Endothelial cell of umbilical vein (primary cell): ENCODE measurements at places on chromosomes 4 and X. TPM values are rescaled to one million over a fixed set of nuclear protein-coding genes. Genes with fewer than 3 reads are reported as not detected.

- no peak for DNase-seq
Measured at GRCh38 chr4:184674011-184674410, 24.5 kb downstream of the PRIMPOL start.

DNA sequence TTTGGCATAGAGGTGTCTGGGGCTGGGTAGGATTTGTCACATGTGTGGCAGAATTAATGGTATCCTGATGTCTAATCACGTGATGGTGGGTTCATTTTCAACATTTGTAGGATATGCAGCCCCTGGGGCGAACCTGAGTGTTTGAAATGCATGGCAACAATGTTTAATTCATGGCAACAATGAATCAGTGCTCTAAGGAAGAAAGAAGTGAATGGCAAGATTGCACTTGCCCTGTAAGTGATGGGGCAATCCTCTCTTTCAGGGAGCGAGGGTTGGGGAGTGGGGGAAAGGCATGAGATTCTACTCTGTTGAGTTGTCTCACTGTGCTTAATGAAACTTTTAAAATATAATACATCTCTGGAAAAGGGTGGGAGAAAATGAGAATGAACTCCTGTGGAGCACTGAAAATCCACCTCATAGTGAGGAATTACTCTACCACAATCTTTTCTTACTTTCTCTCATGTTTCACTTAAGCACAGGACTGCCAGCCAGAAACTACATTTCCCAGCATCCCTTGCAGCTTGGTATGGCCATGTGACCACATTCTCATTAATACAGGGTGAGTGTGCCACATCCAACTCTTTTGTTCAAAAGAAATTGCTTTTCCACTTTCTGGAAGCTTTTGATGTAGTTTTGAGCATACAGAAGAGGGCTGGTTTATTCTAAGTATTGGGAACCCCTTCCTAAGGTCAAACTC is 64.0 kb upstream of the PGM2 start:
- peak; percentile 35 for DNase-seq

DNA sequence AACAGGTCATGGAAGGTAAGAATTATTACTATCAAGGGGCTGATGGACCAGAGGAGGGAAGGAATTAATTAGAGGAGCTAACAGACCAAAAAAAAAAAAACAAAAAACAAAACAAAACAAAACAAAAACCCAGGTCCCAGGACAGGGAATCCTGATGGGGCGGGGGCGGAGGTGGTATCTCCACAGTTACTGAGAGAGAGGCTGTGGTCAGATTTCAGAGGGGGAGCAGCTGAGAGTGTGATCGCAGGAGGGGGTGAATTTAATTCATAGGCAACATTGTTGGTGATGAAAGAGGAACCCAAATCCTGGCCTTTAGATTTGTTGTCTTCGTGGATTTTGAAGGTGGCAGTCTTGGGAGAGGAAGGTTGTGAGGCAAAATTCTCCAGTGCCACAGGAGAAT is 389.4 kb downstream of the UNC5C start:
- DNase-seq: no peak

- peak; percentile 12 for DNase-seq
Measured at GRCh38 chr4:6470502-6471306, 1.7 kb downstream of the PPP2R2C start.

GRCh38 chr4:65943076-65943475 is 272.8 kb upstream of the EPHA5 start:
- DNase-seq: peak; percentile 56

DNA sequence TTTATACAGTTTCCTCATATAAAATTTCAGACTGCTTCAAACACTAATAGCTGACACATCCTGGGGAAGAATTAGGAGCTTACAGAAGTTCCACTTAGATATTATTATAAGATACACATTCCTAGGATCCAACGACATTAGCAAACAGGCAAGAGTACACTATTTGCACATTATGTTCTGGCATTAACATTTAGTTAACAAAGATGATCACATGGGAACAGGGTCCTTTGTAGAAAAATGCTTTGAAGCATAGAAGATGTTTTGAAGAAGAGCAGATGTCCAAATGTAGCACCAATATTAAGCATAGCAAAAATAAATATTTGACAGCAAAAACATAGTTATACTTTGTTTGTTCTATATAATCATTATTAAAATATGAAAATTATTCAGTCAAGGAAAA is 52.1 kb downstream of the BTC start:
- no peak for DNase-seq

DNA sequence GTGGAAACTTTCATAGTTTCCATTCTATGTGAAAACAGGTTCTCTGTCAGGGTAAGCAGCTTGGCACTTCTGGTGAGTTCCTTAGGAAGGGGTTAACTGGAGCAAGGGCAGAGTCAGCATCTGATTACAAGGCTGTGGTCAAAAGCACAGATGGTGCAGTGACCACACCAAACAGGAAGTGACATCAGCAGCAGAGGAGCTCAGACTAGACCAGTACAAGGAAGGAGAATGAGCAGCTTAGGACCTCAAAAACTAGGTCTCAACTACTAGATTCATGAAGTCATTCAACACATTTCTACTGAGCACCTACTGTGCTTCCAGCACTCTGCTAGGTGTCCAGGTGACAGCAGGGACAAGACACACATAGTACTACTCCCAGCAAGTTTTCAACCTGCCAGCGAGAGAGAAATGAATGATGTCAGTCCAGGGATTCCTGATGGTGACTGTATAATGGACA is 130.2 kb downstream of the AMELX start:
- DNase-seq: peak; percentile 15

- no peak for DNase-seq
Measured at GRCh38 chr4:13344216-13344615, 139.9 kb downstream of the RAB28 start.

- DNase-seq: no peak
Measured at GRCh38 chrX:99348256-99348655, 1061.8 kb downstream of the PCDH19 start.

GRCh38 chrX:136166221-136166855 is 19.0 kb downstream of the FHL1 start:
- no peak for DNase-seq

DNA sequence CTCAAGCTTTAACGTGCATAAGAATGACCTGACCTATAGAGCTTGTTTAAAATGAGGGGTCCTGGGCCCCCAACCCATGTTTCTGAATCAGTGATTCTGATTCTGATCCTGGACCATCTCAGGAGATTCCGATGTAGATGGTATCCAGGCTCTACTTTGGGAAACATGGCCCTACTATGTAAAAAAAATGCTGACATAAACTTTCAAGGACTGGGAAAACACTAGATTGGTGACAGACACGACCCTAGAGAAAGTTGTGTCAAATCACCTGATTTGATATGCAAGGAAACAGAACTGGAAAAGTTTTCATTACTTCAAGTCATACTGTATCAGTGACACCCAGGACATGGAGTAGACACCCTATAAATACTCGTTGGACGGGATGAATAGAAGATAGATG is 328.5 kb downstream of the HNRNPD start:
- DNase-seq: no peak

- DNase-seq: peak; percentile 59
Measured at GRCh38 chr4:124803641-124804040, 91.1 kb upstream of the ANKRD50 start.

DNA sequence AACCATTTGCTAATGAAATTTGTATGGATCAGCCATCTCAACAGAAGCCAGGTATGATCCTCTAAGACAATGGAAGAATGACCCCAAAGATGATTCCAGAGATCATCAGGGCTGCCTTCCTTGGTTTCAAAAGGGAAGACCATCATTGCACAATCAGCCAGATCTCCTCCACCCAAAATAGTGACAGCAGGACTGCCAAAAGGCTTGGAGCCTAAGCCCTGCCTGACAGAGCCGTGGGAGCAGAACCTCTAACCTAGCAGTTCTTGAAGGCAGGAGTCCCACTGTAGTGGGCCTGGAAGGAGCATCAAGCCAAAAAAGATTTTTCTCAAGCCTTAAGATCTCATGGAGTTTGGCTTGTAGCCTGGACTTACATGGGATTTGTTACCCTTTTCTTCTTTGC is 226.0 kb downstream of the RASL11B start:
- no peak for DNase-seq

DNA sequence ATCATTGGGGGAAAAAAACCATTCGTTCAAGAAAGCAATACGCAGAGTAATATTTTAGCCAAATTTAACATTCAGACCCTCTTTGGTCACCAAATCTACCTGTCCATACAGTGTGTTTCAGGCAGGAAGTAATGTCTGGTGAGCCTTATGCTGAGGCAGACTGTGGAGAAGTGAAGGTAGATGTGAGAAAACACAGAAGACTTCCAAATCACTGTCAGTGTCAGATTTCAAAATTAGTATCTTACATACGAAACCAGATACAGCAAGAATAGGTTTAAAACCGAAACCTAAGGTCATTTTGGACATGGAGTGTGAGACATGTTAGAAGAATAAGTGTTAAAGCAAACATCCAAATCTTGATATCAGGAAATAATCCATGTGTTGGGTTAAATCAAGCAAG is 664.5 kb upstream of the HTR2C start:
- no peak for DNase-seq

- DNase-seq: no peak
Measured at GRCh38 chr4:149409146-149409545, 406.5 kb downstream of the IQCM start.

DNA sequence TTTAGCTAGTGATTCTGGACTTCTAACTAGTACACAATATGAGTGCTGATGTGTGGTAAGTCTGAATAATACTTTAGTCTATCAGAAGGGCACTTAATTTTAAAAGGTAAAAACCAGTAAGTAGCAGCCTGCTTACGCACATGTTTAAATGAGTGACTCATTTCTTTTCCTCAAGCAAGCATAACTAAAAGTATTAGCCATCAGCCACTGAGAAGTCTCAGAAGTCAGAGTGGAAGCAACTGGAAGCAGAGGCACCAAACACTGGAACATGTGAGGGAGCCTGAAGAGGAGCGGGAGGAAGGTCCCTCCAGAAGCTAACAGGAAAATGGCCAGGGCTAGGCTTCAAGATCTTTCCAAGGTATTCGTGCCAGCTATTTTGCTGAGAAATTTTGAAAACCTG is 257.7 kb downstream of the RAPGEF2 start:
- peak; percentile 49 for DNase-seq

DNA sequence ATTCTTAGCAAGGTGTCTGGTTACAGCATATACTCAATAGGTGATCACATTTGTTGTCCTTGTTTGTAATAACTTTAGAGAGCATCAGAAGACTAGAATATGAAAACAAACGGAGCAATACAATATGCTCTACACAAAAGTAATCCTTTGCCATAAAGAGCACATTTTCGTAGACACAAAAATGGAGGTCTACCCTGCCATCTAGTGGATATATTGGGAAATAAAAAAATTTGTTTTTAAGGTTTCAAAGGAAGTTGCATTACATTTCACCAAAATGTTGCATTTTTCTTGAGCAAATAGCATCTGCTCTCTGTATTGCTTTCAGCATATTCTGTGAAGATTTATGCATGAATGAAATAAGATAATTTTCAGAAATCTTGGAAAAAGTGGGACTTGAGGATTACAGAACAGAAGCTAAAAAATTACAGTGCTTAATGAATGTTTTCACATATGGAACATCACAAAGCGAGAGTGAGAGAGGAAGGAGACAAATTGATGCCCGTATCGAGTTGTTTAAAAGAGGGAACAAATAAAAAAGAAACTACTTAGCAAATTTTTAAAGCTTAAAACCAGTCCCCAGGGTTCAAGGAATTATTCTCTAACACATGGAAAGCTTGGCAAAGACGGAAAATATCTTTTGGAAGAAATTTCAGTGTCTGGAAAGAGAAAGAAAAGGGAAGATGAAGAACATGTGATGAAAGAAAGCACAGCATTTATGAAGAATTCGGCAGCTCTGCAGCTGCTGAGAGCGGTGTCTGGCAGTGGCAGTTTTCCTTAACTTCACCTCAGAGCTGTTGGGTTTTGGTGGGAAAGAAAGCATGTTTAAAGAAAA is 390.1 kb downstream of the ANKRD50 start:
- DNase-seq: peak; percentile 56

- no peak for DNase-seq
Measured at GRCh38 chr4:98515470-98515809, 143.0 kb downstream of the TSPAN5 start.

DNA sequence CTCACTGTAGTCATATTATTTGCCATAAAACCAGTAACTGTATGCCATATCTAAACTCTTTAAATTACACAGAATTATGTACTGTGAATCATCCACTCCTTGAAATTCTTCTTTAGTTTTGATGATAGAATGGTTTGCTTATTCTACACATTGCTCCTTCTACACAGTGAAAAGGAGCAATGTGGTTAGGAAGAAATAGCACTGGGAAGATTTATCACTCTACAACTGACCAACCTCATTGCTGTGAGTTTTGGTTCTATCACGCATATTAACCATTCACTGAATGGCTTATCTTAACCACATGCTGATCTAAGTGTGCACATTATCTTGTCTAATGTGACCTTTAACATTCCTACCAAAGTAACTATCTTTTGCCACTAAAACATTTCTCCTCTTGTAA is 415.7 kb upstream of the NDST4 start:
- no peak for DNase-seq

DNA sequence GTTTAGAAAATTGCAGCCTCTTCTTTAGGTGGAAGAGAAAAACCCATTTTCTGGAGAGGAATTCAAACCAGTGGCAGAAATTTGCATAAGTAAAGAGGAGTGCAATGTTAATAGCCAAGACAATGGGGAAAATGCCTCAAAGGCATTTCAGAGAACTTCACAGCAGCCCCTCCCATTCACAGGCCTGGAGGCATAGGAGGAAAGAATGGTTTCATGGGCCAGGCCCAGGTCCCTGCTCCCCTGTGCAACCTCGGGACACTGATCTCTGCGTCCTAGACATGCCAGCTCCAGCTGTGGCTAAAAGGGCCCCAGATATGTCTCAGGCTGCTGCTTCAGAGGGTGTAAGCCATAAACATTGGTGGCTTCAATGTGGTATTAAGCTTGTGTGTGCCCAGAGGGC is 161.8 kb upstream of the CENPE start:
- no peak for DNase-seq

PCDH18 gene
- 1.4 and 1.5 TPM in 2 replicates for total RNA-seq

PABPC1L2A gene
- total RNA-seq: not detected in 2 replicates

CT55 gene
- not detected in 2 replicates for total RNA-seq

MAGEB17 gene
- not detected in 2 replicates for total RNA-seq

P2RY10 gene
- not detected in 2 replicates for total RNA-seq

KCNE5 gene
- total RNA-seq: 0.31 and 0.44 TPM in 2 replicates

SPARCL1 gene
- total RNA-seq: not detected in 2 replicates

CHRDL1 gene
- total RNA-seq: not detected in 2 replicates

TMPRSS11A gene
- total RNA-seq: not detected in 2 replicates

TMEM31 gene
- total RNA-seq: not detected in 2 replicates
